ENCODE measurements at places on chromosomes 3 and 15.
A peak's percentile ranks its signal among the peaks of the same experiment; 100 is the strongest.

- no peak for DNase-seq
Measured at GRCh38 chr15:33046329-33046728, 148.2 kb downstream of the FMN1 start.

DNA sequence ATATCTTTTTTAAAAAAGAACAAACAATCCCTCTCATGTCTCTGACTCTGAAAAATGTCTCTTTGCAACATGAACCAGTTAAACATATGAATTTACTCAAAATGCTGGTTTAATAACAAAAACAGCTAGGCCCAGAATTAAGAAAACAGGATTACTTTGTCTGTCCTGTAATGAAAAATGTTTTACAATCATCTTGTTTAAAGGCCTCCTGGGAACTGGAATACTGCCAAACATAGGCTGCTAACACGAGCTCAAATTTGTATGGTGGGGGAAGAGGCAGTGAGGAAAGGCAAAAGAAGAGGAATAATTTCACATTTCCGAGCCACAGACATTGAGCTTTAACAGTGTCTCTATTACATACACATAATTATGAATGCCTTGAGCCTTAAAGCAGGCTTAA is 61.7 kb upstream of the PPIB start:
- peak; percentile 56 for DNase-seq

GRCh38 chr3:191783024-191783423 is 322.1 kb downstream of the PYDC2 start:
- DNase-seq: no peak

DNA sequence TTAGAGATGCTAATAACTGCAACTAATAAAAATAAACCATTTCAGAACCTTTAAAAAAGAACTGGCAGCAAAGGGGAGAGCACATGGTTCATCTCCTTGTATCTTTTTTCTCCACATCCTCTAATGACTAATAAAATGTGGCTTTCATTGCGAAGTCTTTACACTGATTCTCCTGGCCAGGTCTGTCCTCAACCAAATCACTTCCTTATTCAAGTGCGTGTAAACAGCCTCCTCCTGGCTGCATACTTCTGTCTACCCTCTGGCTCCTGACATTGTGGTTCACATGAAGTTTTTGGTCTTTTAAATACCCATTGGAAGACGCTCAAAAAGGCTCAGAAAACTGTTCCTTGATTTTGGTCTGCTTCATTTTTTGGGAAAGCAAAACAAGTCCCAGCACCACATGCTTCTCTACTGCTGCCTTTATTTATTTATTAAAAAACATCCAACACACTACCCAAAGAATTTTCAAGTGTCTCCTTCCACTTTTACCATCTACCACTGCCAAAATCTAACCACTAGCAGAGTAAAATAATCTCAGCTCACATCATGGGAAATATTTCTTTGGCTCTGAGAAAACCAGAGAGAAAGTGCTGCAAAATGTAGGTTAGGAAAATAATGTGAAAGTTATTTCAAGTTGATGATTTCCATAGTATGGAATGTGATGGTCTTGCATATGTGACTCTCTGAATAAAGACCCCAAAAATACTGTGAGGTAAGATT is 85.1 kb downstream of the EFL1 start:
- peak; percentile 56 for DNase-seq

DNA sequence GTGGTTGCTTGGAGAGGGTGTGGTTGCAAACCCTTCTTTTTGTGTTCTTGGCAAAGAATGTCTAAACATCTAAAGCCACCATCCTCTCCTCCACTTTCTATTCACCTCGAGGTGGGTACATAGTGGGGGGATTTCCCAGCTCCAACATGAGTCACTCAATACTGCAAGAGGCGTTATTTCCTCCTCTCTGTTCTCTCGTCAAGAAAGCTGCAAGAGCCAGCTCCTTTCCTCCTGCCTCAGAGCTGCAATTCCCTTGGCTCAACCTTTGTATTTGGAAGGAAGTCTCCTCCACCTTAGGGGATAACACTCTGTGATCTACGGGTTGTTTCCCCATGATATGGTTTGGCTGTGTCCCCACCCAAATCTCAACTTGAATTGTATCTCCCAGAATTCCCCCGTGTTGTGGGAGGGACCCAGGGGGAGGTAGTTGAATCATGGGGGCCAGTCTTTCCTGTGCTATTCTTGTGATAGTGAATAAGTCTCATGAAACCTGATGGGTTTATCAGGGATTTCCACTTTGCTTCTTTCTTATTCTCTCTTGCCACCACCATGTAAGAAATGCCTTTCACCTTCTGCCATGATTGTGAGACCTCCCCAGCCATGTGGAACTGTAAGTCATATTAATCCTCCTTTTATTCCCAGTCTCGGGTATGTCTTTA is 138.4 kb downstream of the PLCL2 start:
- DNase-seq: no peak

DNA sequence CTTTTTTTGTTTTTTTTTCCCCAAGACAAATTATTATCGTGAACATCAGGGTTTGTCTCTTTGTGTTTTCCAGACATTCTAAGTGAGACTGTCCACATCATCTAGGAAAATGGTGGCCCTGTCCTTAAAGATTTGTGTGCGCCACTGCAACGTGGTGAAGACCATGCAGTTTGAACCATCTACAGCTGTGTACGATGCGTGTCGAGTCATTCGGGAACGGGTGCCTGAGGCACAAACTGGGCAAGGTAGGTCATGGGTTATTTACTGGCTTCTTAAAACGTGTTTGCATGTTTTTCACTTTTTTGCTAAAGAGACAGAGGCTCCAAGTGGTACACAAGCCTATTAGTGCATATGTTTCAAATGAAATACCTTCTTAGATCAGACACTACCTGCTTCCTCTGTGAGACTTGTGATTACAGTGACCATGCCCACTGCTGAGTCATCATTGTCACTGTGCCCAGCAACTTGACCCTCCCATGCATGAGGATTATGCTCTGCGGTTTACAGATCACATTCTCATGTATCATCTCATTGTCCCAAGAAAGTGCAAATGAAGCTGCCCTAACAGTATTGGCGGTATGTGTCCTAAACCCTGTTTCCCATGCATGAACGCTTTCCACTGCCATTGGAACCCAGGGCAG is 395.2 kb upstream of the TPM1 start:
- DNase-seq: no peak

DNA sequence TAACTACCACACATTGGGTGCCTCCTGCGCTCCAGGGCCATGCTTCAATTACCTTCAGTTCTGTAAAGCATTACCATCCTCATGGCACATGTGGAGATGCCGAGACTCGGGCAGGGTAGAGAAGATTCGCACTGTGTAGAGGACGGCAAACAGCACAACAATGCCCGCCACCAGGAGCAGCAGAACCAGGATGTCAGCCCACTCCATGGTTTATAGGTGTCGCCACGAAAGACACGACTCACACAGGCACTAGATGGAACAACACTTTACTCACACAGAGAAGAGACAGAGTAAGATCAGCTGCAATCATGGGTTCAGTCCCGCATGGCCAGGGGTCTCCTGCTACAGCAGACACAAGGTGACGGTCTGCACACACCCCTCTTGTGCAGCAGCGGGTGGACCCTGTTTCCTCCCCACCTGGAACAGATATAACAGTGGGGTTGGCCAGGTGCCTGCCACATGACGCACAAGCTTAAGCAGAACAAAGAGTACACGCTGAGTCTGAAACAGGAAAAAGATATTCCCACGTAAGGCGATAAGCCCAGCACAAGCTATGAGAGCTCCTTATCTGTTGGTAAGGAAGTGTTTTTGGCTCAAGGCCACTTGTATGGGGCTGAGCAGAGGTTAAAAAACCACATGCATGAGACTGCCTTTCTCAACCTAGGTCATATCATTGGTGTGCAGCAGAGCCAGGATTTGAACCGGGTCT is 2.5 kb upstream of the TBC1D21 start:
- DNase-seq: no peak

- DNase-seq: no peak
Measured at GRCh38 chr3:185290266-185290665, 36.4 kb upstream of the EHHADH start.

DNA sequence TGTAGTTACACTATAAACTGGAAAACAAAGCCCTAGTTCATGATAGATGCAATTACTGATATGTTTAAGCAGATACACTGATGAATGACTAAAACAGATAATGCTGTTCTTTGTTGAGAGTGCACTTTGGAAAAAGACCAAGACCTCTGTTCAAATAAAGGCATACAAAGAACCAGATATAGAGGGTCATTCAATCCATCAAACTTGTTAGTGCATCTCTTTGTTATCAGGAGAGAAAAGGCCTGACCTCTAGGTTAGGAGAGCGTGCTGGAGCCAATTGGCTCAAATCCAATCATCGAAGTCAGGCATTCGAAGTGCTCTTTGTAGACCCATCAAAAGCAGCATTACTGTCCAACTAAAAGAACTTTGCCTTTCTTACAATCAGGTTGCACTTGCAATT is 124.2 kb downstream of the TFG start:
- no peak for DNase-seq

DNA sequence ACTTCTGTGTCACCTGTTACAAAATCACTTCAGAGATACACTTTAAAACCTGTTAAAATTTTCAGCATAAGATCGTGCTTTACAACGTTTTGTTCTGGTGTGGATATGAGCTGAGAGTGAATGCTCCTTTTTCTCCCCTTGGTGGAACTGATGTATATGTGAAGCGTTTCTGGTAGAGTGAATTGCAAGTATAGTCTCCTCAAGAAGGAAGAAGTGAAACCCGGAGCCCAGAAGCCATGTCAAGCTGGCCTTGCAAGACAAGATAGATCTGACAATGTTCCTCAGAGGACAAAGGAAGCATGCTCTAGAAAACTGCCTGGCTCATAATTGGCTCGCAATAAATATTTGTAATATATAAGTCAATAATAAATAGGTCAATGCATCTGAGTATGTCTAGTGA is 23.6 kb downstream of the SERPINI2 start:
- DNase-seq: no peak
